Osteocyte (in vitro differentiated cells): ENCODE measurements at places on chromosomes 6 and 20. TPM values are rescaled to one million over a fixed set of nuclear protein-coding genes. Genes with fewer than 3 reads are reported as not detected.

POFUT1 gene
- total RNA-seq, result 49.5 and 52.7 TPM in 2 replicates

TBP gene
- total RNA-seq, result 16.0 and 20.4 TPM in 2 replicates

CST7 gene
- not detected in 2 replicates for total RNA-seq

CHRNA4 gene
- total RNA-seq, result not detected in 2 replicates

HMGCLL1 gene
- total RNA-seq, result not detected in 2 replicates

PLCB1 gene
- total RNA-seq, result 32.1 and 33.3 TPM in 2 replicates

APOBEC2 gene
- total RNA-seq, result not detected in 2 replicates

DNA sequence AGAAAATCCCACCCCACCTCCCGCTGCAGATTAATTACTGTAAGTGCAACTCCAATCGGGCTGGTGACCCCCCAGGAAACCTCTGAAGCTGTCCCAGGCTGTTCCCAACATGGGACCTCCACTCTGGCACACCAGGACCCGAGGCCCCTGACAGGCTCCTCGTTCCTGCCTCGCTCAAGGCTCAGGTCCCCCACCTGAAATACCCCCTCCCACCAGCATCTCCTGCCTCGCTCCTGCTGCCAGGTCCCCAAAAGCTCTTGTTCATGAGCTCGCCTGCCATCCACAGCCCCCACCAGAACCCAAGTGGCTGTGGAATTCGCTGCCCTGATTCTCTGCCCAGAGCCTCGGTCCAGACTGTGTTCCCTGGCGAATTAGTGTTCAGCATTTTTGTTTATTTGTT, 26.1 kb downstream of the NPEPL1 start:
- H3K27ac ChIP-seq, result no peak overlapping the region
- H3K4me3 ChIP-seq, result no peak overlapping the region
- no peaks in the 10 kb centered on the region for H3K4me1 ChIP-seq
- H3K27me3 ChIP-seq, result peaks cover 27% of the 10 kb centered on the region
- H3K36me3 ChIP-seq, result no peaks in the 10 kb centered on the region

- no peak overlapping the region for H3K4me3 ChIP-seq
- H3K36me3 ChIP-seq, result no peaks in the 10 kb centered on the region
- no peak for DNase-seq
- H3K27me3 ChIP-seq, result peaks cover 40% of the 10 kb centered on the region
- peaks cover 4% of the 10 kb centered on the region for H3K4me1 ChIP-seq
Measured at GRCh38 chr20:57124366-57124765, 142.1 kb downstream of the BMP7 start.

DNA sequence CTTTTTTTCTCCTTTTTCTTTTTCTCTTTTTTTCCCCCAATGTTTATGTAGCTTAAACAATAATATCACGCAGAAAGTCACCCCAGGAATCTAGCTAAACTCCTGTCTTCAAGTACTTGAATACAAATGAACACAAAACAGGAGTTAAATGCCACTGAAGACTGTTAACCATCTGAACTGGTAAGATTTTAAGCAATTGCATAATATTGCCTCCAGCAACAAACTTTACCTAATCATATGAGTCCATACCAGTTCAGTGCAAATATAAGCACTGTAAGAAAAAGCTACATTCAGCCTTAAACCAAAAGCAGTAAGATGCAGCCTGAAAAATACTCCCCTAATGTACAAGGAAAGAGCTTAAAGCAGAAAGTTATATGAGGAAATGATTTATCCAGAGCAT, 173.9 kb upstream of the TFAP2D start:
- no peak overlapping the region for H3K27ac ChIP-seq
- H3K27me3 ChIP-seq, result peaks cover 7% of the 10 kb centered on the region
- no peaks in the 10 kb centered on the region for H3K4me1 ChIP-seq
- DNase-seq, result no peak
- no peaks in the 10 kb centered on the region for H3K36me3 ChIP-seq
- no peak overlapping the region for H3K4me3 ChIP-seq

GRCh38 chr6:163507965-163508364, 93.4 kb downstream of the QKI start:
- no peak overlapping the region for H3K4me3 ChIP-seq
- peaks cover 16% of the 10 kb centered on the region for H3K4me1 ChIP-seq
- no peaks in the 10 kb centered on the region for H3K27me3 ChIP-seq
- no peak for DNase-seq

- DNase-seq, result no peak
- no peaks in the 10 kb centered on the region for H3K4me1 ChIP-seq
- H3K36me3 ChIP-seq, result no peaks in the 10 kb centered on the region
- peaks cover 3% of the 10 kb centered on the region for H3K27me3 ChIP-seq
Measured at GRCh38 chr20:59561228-59561605, 43.1 kb upstream of the PHACTR3 start.

DNA sequence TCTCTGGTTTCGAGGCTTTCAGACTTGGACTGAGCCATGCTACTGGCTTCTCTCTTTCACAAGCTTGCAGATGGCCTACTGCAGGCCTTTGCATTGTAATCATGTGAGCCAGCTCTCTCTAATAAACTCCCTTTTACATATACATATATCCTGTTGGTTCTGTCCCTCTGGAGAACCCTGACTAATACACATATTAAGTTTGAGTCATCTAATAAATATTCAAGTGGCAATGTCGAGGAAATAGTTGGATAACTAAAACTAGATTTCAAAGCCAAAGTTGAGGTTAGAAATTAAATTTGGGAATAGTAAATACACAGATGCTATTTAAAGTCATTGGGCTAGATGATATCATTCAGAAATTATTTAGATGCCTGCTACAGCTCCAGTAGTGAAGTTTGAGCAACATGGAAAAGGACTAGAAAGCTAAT, 1343.4 kb downstream of the GRIK2 start:
- H3K4me1 ChIP-seq, result peaks cover 9% of the 10 kb centered on the region
- H3K36me3 ChIP-seq, result no peaks in the 10 kb centered on the region
- H3K27ac ChIP-seq, result no peak overlapping the region
- H3K4me3 ChIP-seq, result no peak overlapping the region

DNA sequence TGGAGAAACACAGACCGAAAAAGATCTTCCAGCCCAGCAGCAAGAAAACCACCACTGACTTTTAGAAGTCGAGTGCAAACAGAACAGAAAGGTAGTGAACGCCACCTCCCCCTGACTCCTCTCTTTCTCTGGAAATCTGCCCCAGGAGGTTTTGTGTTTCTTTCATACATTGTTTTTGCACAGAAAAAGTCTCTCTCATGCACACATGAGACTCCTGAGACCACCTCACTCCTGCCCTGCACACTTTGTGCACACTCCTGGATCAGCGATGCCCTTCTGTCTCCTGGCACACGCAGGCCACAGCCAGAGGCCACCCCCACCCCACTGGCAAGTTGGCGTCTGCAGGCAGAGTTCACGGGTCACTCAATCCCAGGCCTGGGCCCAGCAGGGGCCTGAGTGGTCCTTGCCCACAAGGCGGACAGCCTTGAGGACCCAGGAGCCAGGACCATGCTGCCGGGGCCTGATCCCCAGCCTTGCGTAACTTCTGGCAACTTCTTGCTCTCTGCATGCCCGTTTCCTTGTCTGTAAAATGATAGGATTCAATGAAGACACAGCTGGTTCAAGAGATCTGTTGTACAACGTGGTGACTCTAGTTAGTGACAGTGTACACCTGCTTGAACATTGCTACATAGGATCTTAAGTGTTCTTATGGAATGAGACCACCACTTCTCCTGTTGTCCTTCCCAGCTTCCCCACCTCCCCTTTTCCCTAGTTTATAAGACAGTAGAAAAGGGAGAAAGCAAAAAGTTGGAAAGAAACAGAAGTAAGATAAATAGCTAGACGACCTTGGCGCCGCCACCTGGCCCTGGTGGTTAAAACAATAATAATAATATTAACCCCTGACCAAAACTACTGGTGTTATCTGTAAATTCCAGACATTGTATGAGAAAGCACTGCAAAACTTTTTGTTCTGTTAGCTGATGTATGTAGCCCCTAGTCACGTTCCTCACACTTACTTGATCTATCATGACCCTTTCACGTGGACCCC, 30.2 kb upstream of the CST7 start:
- peak; percentile 75 for DNase-seq
- H3K36me3 ChIP-seq, result no peaks in the 10 kb centered on the region
- no peak overlapping the region for H3K27ac ChIP-seq

DNA sequence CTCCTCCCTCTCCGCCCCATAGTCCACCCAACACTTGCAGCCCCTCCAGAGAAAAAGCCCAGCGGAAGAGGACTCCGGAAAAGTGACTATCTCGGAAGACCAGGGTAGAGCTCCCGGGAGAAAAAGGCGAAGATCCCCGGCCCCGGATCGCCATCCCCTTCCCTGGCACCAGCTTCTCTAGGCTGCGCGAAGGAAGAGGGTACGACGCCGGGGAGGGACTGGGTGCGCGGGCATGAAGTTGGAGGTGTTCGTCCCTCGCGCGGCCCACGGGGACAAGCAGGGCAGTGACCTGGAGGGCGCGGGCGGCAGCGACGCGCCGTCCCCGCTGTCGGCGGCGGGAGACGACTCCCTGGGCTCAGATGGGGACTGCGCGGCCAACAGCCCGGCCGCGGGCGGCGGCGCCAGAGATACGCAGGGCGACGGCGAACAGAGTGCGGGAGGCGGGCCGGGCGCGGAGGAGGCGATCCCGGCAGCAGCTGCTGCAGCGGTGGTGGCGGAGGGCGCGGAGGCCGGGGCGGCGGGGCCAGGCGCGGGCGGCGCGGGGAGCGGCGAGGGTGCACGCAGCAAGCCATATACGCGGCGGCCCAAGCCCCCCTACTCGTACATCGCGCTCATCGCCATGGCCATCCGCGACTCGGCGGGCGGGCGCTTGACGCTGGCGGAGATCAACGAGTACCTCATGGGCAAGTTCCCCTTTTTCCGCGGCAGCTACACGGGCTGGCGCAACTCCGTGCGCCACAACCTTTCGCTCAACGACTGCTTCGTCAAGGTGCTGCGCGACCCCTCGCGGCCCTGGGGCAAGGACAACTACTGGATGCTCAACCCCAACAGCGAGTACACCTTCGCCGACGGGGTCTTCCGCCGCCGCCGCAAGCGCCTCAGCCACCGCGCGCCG, 822 bp downstream of the FOXQ1 start:
- no peak overlapping the region for H3K27ac ChIP-seq
- peaks cover 65% of the 10 kb centered on the region for H3K27me3 ChIP-seq
- no peak for DNase-seq
- peaks cover 2% of the 10 kb centered on the region for H3K36me3 ChIP-seq
- peak overlapping the region; percentile 69 for H3K4me3 ChIP-seq

DNA sequence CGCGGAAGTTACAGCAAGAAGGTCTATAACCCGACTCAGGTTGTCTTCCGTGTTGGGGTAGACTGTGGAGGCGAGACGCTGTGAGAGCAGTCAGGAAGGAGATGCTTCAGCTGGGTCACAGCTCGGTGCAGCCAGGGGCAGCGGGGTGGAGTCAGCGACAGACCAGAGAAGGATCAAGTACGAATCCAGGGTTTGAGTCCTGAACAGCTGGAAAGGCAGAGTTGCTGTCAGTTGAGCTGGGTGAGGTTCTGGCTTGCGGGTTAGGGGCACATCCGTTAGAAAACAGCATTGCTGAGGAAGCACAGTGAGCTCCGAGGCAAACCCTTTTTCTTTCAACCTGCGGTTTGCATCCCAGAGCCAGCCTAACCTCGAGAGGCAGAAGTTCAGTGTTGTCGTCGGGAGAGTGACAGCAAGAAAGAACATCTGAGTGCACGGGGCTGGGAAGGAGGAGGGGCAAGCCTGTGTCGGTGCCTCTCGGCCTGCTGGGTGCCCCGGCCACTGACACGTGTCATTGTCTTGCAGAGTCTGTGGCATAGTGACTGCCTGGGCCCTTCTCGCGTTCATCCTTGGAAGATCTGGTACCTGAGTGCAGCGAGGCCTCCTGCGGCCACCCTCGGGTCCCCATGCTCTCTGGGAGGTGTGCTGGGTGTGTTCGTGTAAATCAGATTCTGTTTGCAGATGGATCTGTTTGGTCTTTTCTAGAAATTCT, 20.0 kb downstream of the PNLDC1 start:
- H3K27ac ChIP-seq, result no peak overlapping the region
- H3K4me3 ChIP-seq, result peak overlapping the region; percentile 38
- no peaks in the 10 kb centered on the region for H3K36me3 ChIP-seq
- no peaks in the 10 kb centered on the region for H3K27me3 ChIP-seq
- no peak for DNase-seq

- H3K36me3 ChIP-seq, result peaks cover 3% of the 10 kb centered on the region
- peaks cover 12% of the 10 kb centered on the region for H3K4me1 ChIP-seq
Measured at GRCh38 chr6:57085471-57085870, 4.5 kb upstream of the ZNF451 start.

GRCh38 chr20:62961310-62961783, 8.8 kb downstream of the SLC17A9 start:
- DNase-seq, result no peak
- peaks cover 12% of the 10 kb centered on the region for H3K27me3 ChIP-seq
- no peak overlapping the region for H3K27ac ChIP-seq
- H3K36me3 ChIP-seq, result no peaks in the 10 kb centered on the region

GRCh38 chr6:33974471-33974870, 170.7 kb upstream of the MLN start:
- H3K4me1 ChIP-seq, result no peaks in the 10 kb centered on the region
- peaks cover 57% of the 10 kb centered on the region for H3K27me3 ChIP-seq

DNA sequence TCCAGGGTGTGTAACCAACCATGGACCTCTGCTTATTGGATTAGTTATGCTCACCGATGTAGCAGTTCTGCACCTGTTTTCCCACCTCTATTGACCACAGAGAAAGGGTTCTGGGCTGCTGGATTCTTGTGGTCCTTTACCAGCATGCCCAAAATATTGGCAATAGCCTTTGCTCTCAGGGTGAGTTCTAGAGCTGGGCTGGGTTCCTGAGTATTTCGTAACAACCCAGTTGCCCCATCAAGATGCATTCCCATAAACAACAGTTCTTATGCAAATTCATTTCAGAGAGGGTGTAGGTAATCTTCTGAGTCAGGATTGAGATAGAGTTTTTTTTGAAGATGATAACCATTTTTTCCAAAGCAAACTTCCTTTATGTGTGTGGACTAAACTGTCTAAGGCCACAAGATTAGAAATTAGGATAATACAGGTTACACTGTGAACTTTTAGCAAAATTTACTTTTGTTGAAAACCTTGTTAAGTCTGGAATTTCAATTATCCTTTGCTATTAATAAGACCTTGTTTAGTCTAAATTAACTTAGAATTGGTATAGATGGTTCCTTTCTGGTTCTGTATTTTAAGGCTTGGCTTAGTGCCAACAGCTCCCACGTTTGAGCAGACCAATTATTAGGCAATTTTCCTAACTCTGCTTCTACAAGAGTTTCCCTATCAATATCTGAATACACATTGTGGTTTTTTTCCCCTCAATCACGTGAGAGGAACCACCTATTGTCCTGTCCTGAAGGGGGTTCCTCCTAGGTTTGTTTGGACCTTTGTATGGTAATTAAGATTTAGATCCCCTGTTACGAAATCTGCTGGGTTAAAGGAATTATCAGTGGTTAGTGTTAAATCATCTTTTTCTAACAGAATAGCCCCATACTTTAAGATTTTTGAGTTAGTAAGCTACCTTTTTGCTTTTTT, 46.1 kb downstream of the TBX18 start:
- no peak for DNase-seq
- no peaks in the 10 kb centered on the region for H3K4me1 ChIP-seq
- no peaks in the 10 kb centered on the region for H3K36me3 ChIP-seq
- H3K27ac ChIP-seq, result no peak overlapping the region
- peaks cover 13% of the 10 kb centered on the region for H3K27me3 ChIP-seq
- H3K4me3 ChIP-seq, result no peak overlapping the region

- no peaks in the 10 kb centered on the region for H3K36me3 ChIP-seq
- no peaks in the 10 kb centered on the region for H3K4me1 ChIP-seq
- H3K27ac ChIP-seq, result no peak overlapping the region
- DNase-seq, result no peak
Measured at GRCh38 chr6:156752666-156753301, 24.4 kb upstream of the ARID1B start.

- no peaks in the 10 kb centered on the region for H3K36me3 ChIP-seq
- no peaks in the 10 kb centered on the region for H3K27me3 ChIP-seq
- peaks cover 34% of the 10 kb centered on the region for H3K4me1 ChIP-seq
- H3K27ac ChIP-seq, result no peak overlapping the region
Measured at GRCh38 chr6:149054559-149055194, 262.8 kb upstream of the TAB2 start.
